ENCODE measurements at places on chromosomes 5 and 9. TPM values are rescaled to one million over a fixed set of nuclear protein-coding genes. Genes with fewer than 3 reads are reported as not detected.

DNA sequence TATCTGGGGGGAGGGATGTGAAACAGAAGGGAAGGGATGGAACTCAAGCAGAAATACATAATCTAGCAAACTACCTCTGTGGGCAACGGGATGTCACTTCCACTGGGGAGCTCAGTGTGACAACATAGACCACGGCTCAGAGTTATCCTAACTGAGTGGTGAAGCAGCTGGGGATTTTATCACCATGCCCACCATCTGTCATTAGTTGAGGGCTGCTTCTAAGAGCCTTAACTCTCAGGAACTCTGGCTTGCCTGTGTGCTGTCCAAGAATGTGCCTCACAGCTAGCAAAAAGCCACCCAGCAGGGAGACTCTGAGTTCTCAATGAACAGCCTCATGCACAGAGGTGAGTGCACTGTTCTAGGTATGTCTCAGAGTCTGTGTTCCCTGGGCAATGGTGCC lies 90.6 kb upstream of the CXCL14 start:
- ATAC-seq: no peak

PDLIM4 gene
- total RNA-seq: 75.0 TPM

C9orf50 gene
- total RNA-seq: not detected

BHMT2 gene
- 44.0 TPM for total RNA-seq

DNA sequence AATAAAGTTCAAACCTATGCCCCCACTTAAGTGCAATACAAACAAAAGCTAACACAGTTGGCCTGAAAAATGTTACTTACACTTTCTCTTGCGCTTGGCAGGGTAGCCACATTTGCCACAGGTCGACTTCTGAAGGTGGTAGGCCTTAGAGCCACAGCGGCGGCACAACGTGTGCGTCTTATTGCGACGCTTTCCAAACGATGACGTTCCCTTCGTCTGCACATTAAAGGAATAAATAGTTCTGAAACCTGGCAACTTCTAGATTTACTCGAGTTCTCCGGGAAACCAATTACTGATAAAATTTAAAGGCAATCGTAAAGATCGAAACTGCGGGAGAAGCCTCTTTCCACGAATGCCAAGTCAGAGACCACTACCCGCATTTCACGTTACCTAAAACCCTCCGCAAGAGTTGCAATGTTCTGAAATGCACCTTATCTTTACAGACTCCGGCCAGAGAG lies 602 bp downstream of the RPL37 start:
- ATAC-seq: no peak

DNA sequence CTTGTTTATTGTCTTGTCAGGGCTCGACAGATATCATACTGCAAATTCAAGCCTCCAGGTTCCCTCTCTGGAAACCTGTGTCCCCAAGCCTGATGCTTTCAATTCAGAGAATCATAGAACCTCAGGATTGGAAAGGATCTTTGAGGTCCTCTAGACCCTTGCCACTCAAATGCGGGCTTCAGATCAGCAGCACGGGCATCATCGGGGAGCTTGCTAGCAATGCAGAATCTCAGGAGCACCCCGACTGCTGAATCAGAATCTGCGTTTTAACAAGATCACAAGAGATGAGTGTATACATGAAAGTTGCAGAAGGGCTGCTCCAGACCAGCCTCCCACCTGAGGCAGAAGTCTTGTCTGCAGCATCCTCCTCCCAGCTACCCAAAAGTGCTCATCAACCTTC lies 13.1 kb upstream of the EGFLAM start:
- no peak for ATAC-seq

DNA sequence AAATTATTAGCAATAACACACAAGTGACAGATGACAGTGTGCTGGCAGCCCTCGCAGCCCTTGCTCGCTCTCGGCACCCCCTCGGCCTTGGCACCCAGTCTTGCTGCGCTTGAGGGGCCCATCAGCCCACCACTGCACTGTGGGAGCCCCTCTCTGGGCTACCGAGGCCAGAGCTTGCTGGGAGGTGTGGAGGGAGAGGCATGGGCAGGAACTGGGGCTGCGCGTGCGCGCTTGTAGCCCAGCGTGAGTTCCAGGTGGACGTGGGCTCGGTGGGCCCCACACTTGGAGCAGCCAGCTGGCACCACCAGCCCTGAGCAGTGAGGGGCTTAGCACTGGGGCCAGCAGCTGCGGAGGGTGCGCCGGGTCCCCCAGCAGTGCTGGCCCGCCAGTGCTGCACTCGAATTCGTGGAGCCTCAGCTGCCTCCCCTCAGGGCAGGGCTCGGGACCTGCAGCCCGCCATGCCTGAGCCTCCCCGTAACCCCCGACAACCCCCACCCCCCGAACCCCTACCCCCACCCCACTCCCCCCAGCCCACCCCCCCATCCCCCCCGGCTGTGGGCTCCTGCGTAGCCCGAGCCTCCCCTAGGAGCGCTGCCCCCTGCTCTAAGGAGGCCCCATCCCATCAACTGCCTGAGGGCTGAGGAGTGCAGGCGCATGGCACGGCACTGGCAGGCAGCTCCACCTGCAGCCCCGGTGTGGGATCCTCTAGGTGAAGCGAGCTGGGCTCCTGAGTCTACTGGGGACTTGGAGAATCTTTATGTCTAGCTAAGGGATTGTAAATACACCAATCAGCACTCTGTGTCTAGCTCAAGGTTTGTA lies 240.9 kb downstream of the TRIM36 start:
- ATAC-seq: no peak

DNA sequence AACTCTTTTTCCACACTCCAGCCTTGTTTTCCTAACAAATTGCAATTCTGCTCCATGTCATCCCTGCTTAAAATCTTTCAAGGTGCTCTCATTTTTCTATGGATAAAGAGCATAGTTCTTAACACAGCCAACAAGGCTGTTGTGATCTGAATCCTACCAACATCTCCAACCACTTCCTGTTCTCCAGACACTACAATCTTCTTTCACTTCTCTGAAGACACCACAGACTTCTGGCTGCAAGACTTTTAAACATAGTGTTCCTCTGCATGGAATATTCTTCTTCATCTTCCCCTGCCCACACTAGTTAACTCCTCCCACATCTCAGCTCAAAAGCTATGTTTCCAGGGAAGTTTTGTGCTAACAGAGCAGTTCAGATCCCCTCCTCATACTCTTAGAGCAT lies 404.8 kb downstream of the MAN2A1 start:
- ATAC-seq: no peak

Measured in gastroesophageal sphincter (tissue), 4 donors.